ENCODE measurements at places on chromosomes 11 and 22. TPM values are rescaled to one million over a fixed set of nuclear protein-coding genes. Genes with fewer than 3 reads are reported as not detected.

The EMID1 gene
- 0.41 TPM for total RNA-seq

DNA sequence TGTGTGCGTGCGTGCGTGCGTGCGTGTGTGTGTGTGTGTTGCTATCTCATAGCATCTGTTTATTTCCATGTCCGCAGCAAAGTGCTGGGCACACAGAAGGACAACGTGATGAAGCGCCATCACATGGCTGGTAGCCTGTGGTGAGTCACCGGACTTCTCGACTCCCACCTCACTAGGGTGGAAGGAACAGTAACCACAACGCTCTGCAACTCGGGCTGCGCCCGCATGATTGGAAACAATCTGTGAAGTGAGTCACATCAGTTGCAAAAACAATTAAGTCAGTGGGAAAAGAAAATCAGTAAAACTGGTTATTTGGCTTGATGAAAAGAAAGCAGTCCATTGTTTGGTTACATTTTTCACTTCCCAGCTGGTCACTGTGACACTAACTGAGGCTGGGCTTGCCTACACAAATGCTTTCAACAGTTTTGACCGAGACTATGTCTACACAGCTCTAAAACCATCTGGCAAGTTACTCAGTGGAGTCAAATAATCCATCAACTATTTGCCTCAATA, 437.3 kb upstream of the CADM1 start:
- no peak overlapping the region for H3K4me3 ChIP-seq

DNA sequence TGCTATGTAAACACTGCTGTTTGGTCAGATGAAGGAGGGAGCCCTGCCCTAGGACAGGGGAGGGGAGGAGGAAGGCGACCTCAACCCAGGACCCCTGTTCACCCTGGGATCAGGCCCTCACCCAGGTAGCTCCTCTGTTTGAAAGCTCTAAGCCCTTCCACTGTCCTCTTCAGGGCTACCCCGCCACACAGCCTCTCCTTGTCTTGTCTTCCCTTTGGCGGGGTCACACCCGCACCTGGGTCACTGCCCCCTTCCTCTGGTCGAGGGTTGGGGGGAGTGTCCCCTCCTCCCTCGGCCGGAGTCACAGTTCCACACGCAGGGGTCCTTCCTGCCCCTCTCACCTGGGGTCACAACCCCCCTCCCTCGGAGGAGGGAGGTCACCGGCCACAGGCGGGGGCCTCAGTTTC, 463 bp upstream of the PTPMT1 start:
- DNase-seq, result no peak
- peaks cover 20% of the 10 kb centered on the region for H3K4me1 ChIP-seq
- H3K27ac ChIP-seq, result peak overlapping the region; percentile 82
- H3K4me3 ChIP-seq, result peak overlapping the region; percentile 77
- peaks cover 2% of the 10 kb centered on the region for H3K36me3 ChIP-seq

DNA sequence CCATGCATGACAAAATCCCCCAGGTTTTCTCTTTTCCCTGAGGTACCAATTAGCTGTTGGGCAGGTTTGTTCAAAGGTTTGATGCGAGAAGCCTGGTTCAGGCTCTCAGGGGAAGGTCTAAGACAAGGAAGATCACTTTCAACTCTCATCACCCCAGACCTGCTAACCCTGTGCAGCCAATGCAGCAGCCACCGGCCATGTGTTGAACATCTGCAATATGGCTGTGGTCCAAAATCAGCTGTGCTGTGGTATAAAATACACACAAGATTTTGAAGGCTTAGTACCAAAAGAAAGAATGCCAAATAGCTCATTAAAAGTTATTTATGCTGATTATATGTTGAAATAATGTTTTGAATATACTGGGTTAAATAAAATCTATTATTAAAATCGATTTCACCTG, 58.5 kb downstream of the SMCO4 start:
- DNase-seq, result no peak
- H3K4me3 ChIP-seq, result no peak overlapping the region
- peaks cover 8% of the 10 kb centered on the region for H3K36me3 ChIP-seq
- H3K27ac ChIP-seq, result no peak overlapping the region
- peaks cover 25% of the 10 kb centered on the region for H3K4me1 ChIP-seq

The CCDC82 gene
- 21.3 TPM for total RNA-seq

- no peak overlapping the region for H3K4me3 ChIP-seq
- no peak overlapping the region for H3K27ac ChIP-seq
- no peaks in the 10 kb centered on the region for H3K4me1 ChIP-seq
- peaks cover 14% of the 10 kb centered on the region for H3K27me3 ChIP-seq
Observed at GRCh38 chr11:7936615-7937014, 4.9 kb downstream of the OR10A3 start.

The OR5AN1 gene
- not detected for total RNA-seq

The NCAM1 gene
- 6.0 TPM for total RNA-seq

DNA sequence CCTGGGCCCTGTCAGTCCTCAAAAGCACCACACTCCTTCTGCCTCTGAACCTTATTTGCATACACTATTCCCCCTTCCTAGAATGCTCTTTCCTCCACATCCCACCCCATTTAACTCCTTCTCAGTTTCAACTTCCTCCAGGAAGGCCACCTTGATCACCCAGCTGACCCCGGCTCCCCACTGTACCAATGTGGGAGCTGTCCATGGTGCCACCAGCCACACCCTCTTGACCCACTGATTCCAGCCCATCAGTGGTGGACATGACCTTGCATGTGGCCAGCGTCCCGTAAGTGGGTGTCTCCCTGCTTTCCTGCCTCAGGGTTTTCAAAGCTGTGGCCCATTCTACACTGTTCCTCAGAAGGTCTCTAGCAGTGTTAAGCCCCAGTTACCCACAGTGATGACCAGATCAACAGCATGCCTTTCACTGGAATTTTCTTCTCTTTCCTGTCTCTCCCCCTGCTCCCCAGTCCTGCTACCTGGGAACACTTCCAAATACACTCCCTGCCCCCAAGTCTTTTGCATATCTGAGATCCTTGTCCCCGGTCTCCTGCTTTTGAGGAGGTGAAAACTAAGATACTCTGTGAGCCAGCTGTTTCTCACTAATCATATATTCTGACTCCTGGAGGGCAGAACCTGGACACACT, 346.6 kb downstream of the MN1 start:
- H3K27ac ChIP-seq, result no peak overlapping the region
- no peak for DNase-seq
- H3K4me1 ChIP-seq, result peaks cover 63% of the 10 kb centered on the region
- no peaks in the 10 kb centered on the region for H3K36me3 ChIP-seq
- H3K27me3 ChIP-seq, result no peaks in the 10 kb centered on the region
- H3K4me3 ChIP-seq, result no peak overlapping the region

DNA sequence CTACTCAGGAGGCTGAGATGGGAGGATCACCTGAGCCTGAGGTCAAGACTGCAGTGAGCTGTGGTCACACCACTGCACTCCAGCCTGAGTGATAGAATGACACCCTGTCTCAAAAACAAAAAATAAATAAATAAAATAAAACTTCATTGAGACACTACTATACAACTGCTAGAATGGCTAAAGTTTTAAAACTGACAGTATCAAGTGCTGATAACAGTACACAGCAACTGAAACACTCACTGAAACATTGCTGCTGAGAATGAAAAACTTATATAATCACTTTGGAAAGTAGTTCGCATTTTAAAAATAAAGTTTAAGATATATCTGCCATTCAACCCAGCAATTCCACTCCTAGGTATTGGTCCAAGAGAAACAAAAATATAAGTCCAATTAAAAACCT, 100.7 kb downstream of the WNT11 start:
- H3K4me1 ChIP-seq, result peaks cover 6% of the 10 kb centered on the region
- peaks cover 2% of the 10 kb centered on the region for H3K36me3 ChIP-seq
- H3K27ac ChIP-seq, result no peak overlapping the region
- H3K27me3 ChIP-seq, result no peaks in the 10 kb centered on the region
- no peak for DNase-seq
- H3K4me3 ChIP-seq, result no peak overlapping the region

DNA sequence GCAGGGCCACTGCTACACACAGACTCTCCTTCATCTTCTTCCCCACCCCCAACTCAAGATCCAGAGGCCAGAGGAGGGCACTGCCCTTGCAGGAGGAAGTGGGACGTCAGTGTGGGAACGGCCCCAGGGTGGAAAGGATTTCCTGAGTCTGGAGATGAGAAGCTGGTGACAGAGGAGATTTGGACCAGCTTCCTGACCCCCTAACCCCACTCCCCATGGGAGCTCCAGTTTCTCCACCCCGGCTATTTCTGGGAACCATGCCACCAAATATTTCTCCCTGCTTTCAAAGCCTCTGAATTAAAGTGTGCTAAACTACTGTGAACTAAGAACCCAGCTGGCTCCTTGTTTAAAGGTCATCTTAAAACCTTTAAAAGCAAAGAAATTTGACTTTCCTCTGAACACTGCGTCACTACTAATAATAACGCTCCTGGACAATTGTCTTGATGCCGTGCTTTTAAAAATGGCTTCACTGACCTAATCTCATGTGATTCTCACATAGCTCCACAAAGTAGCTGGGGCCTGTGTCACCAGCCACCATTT, 46.6 kb downstream of the CWC15 start:
- H3K4me1 ChIP-seq, result peaks cover 47% of the 10 kb centered on the region
- H3K4me3 ChIP-seq, result peak overlapping the region; percentile 29
- peaks cover 2% of the 10 kb centered on the region for H3K27me3 ChIP-seq
- DNase-seq, result no peak
- peak overlapping the region; percentile 97 for H3K27ac ChIP-seq

All from chondrocyte (in vitro differentiated cells).